RKO (cell line): ENCODE measurements at places on chromosomes 16 and 17.
A peak's percentile ranks its signal among the peaks of the same experiment; 100 is the strongest.

DNA sequence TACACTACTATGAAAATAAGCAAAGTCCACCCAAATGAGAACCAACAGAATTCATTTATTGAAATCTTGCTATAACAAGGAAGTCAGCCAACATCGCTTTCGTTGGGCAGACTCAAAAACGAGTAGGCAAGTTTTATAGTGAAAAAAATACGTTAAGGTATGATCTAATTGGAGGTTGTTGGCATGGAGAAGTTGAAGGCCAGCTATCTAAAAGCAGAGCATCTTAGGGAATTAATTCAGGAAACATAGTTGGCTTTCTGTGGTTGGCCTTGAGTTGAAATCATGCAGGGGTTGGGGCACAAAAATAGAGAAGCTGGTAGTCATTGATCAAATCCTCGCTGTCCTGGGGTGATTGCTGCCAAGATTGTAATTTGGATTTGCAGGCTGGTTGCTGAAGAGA, 118.3 kb downstream of the PPM1E start:
- no peak for DNase-seq

- DNase-seq, result peak; percentile 70
Measured at GRCh38 chr17:8122422-8122923, 1.4 kb downstream of the HES7 start.

GRCh38 chr16:57503366-57503765, 17.1 kb upstream of the DOK4 start:
- no peak for DNase-seq

DNA sequence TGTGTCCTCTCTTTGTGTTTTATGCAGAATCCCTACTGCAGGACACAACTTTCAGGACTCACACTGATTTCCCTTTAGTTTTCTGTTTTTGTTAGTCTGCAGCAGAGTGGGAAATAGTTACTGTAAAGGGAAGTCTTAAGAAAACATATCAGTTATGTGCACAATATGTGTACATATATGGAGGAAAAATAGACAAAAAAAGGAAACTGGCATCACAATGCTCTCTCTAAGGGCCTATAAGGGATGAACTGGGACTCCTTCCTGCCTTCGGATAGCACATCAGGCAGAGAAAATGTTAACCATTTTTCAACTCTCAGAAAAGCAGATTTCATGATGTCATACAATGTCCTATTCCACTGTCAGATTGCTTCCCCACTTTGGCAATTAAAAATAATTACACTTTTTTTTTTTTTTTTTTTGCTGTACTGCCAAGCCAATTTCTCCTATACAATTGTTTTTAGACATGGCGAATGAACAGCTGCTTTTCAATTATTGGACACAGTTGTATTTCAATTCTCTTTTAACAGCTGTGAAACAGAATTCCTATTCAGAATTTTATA, 112.5 kb upstream of the KCNJ16 start:
- no peak for DNase-seq

DNA sequence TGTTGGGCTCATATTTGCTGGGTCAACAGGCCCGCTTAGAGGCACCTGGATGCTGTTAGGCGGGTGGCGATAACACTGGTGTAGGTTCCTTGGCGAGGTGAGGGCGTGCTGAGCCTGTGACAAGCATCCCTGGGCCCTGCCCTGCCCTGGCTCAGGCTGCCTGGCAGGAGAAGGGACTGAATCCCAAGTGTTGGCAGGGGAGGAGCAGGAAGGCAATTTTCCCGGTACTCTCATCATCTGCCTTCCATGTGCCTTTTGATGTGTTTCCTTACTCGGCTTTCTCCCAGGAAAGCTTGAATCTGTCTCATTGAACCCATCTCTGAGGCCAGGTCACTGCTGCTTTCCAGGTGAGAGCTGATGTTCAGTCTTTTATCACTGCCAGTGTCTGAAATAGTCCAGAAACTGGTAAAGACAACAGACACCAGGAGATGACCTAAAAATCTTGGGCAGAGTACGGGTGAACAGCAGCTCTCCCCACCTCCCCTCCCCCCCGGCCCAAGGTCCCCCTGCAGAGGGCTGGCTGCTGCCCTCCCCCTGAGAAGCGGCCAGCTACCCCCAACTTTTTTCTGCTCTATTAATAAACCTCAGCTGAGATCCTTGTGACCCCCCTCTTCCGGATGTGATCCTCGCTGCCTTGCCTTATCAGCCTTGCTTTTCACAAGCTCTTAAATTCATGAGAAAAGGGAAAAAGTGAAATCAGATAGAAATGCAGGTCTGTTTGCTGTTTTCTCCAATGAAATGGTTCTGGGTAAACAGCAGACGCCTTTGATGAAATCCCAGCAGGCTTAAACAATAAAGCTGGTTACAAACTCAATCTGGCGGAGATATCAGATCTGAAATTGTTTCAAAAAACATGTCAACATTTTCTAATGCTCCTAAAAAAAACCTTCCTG, 29.0 kb downstream of the RTN4RL1 start:
- DNase-seq, result no peak

DNA sequence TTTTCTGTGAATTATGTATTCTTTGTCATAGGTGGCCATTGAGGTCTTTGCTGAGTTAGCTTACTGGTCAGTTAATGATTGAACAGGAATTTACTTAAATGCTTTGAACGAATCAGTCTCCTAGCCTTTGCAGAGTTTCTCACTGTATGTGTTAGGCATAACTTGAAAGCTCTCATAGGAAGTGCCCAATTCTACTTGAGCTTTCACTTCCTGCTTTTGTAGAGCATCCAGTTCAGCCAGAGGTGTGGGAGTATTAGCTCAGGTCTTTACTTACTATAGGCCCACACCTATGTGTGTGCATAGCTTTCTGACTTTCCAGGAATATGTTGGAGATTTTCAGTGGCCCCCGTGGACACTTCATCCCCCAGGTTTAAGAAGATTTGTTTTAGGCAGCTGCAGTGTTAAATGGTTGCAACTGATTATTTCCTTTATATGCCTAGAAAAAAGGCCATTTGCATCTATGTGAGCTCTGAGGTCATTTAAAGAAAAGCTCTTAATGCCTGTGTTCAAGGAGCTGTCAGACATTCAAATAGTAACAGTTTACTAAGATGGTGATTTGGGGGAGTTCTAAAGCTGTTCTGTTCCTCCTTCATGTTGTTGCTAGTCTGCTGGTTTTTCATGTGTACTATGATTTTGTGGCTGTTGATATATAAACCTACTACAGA, 62.3 kb downstream of the PHKB start:
- no peak for DNase-seq

GRCh38 chr16:11618107-11618717, 31.5 kb upstream of the LITAF start:
- DNase-seq, result no peak
